Choroid plexus epithelial cell (primary cell): ENCODE measurements at places on chromosomes 1 and 21.

GRCh38 chr1:214466403-214467077 lies 84.9 kb downstream of the PTPN14 start:
- DNase-seq: no peak

DNA sequence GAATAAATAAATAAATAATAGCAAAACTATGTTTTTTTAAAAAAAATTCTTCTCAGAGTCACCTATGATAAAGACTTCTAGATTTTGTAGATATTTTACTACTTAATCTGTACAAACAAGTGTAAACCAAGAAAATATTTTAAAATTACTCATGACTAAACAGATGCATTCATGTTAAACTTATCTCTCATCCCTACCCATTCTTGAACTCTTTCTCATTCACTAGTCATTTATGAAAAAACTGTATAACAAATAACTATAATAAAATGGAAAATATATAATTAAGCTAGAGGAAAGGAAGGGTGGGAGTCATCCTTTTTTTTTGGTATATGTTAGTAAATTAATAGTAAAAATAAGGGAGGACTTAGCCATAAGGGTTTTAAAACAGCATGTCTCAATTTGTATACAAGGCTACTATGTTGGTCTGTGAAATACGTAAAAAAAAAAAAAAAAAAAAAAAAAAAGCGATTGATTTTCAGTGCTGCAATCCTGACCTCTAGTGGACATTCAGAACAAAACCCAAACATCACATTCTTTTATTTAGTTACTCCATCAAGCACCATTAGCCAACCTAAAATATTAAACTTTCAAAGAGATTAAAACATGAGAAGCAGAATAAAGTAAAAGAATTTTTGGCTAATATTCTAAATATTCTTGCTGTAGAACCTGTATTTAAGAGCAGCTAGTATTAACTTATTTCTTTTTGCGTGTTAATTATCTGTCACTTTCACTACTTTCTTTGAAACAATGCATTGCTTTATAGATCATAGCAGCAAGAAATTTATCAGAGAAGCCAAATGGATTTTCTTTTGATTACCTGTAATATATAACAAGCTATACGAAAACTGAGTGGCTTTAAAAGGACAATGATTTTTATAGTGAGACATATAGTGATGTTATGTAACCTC lies 255.8 kb upstream of the CACYBP start:
- DNase-seq: peak; percentile 76

GRCh38 chr1:225483818-225484656 lies 56.2 kb upstream of the LBR start:
- no peak for DNase-seq

DNA sequence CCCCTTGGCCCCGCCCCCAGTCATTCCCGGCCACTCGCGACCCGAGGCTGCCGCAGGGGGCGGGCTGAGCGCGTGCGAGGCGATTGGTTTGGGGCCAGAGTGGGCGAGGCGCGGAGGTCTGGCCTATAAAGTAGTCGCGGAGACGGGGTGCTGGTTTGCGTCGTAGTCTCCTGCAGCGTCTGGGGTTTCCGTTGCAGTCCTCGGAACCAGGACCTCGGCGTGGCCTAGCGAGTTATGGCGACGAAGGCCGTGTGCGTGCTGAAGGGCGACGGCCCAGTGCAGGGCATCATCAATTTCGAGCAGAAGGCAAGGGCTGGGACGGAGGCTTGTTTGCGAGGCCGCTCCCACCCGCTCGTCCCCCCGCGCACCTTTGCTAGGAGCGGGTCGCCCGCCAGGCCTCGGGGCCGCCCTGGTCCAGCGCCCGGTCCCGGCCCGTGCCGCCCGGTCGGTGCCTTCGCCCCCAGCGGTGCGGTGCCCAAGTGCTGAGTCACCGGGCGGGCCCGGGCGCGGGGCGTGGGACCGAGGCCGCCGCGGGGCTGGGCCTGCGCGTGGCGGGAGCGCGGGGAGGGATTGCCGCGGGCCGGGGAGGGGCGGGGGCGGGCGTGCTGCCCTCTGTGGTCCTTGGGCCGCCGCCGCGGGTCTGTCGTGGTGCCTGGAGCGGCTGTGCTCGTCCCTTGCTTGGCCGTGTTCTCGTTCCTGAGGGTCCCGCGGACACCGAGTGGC lies at the start of gene SOD1:
SOD1 (plus strand) TSS at position 158 of the 723 bp plus-strand sequence; CDS start at position 235, 77 bp downstream.
- peak; percentile 95 for DNase-seq

DNA sequence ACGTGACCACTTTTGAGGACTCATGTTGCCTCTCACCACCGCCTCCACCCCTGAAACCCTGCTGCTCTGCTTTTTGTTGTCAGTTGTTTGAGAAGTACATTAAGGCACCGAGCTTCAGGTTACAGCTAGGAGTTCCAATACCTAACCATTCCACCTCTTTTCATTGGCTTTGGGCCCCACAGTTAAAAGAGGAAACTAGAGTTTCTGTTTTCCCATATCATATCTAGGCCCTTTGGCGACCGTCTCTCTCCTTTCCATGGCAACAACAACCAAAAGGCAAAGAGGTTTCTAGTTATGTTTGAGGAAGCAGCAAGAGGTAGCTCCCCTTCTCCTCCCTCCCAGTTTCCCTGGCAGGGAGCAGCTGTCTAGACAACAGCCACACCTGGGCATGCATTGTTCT lies 5.9 kb downstream of the ANKRD35 start:
- no peak for DNase-seq

DNA sequence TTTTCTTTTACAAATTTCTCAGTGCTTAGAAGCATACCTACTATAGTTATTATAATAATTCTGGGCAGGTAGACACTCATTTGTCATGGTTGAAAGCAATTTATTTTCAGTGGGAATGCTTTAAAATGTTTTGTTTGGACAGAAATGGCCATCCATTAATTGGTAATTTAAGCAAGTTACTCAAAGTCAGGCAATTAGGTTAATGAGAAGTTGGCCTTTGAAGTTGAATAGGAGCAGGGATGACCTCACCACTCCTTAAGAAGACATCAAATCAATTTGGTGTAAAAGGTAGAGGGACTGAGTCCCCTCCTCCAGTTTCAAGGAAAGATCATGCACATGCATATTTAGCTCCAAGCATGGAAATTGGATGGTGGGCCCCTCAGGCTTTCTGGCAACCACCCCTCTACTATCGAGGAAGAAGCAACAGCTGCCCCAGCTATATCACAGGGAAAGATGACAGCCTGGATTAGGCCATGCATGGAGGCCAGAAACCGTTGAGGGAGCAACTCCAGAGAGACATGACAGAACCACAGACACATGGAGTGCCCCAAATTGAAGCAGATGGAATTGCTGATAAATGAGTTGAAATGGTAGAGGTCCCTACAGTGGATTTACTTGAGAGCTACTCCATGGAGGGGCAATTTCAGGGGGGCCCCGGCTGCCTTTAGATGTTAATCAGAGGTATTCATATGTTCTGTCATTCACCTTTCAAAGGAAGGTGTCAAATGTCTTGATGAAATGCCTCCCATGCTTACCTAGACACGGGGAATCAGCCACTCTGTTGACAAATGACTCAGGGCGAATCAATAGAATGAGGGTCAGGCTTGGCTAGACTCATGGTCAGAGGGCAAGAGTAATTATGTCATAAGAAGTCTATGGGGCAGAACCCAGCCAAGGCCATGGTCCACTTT lies 26.7 kb downstream of the HLX start:
- no peak for DNase-seq
